ENCODE measurements at places on chromosomes 12 and 14.

GRCh38 chr14:105124823-105125222, 43.8 kb downstream of the JAG2 start:
- DNase-seq = no peak

DNA sequence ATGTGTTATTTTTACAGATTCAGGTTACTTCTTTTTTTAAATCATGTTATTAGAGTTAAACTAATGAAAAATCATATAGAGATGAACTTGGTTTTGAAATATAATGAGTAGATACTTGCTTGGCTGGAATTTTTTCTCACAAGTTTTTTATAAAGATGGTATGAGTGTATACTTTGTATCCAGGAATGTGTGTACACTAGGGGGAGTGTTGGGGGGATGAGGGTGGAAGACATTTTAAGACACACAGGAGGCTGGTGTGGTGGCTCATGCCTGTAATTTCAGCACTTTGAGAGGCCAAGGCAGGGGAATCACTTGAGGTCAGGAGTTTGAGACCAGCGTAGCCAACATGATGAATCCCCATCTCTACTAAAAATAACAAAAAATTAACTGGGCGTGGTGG, 23.2 kb downstream of the PPM1A start:
- DNase-seq = no peak

- DNase-seq = no peak
Measured at GRCh38 chr12:80154261-80154660, 54.9 kb downstream of the OTOGL start.

- DNase-seq = no peak
Measured at GRCh38 chr14:69749956-69750355, 17.0 kb upstream of the SRSF5 start.

DNA sequence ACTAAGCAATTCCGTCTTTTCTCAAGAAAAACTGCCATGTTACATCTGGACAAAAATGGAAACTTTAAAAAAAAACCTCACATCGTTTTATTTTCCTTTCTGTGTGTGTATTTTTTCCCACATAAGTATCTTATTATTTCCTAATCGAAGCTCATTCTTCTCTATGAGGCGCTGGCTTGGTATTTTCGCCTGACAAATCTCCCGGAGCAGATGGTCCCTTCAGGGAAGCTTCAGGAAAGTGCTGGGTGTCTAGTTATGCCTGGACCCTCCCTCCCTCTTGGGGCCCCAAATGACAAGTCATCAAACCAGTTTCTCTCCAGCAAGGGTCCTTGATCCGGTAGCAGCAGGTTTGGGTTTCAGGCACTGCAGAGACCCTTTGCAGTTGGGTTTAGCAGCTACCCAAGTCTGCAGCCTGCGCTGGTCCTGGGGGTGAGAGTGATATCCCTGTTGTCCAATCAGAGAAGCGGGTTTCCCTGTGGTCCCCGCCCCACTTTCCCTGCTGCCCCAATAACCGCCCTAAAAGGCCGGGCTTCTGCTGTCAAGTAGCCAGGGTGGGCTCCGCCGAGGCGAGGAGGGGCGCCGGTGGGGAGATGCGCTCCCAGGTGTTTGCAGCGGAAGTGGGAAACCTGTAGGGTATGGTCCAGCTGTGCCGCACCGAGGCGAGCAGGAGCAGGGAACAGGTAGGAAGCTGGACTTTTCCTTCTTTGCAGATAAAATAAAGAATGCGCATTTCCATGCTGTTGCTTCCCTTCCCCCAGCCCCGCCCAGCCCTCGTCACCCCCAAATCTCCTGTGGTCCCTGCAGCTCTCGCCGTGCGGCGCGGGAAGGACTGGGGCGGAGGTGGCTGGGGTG, at the start of gene CNTN1:
Gene CNTN1, plus strand, starts transcription at position 527 of the 852 bp plus-strand sequence.
- no peak for DNase-seq

- DNase-seq = no peak
Measured at GRCh38 chr12:18183141-18183540, 78.2 kb upstream of the PIK3C2G start.

DNA sequence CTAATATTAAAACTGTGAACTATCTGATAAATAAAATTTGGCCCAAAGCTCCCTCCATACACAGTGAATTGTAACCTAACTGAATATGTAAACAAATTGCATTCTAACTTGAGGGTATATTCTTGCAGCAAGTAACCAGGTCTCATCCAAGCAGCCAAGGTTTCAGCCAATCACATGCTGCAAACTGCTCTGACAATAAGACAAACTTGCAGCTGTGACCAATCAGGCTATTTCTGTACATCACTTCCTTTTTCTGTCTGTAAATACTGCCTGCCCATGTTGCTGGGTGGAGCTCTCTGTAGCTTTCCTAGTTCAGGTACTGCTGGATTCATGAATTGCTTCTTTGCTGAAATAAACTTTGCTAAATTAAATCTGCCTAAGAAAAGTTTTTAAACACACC, 499.0 kb downstream of the GALC start:
- DNase-seq = no peak

- no peak for DNase-seq
Measured at GRCh38 chr14:102424923-102425322, 62.2 kb downstream of the TECPR2 start.

- DNase-seq = no peak
Measured at GRCh38 chr12:46579474-46579873, 206.9 kb upstream of the SLC38A2 start.

DNA sequence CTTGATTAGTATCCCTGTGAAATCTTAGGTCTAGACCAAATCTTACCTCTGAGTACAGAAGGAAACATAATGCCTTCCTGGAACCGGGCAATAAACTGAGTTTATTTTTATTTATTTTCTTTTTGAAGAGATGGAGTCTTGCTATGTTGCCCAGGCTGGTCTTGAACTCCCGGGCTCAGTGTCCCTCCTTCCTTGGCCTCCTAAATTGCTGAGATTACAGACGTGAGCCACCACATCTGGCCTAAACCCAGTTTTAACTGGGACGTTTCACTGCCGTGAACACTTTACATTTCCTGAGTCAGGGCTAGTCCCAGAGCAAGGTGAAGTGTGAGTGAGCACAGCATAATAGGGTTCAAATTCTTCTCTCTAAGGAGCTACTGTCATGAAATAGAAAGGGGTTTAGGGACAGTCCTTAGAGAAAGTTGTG, 671 bp downstream of the GUCY2C start:
- no peak for DNase-seq

GRCh38 chr14:61588419-61588901, 106.9 kb upstream of the HIF1A start:
- no peak for DNase-seq

DNA sequence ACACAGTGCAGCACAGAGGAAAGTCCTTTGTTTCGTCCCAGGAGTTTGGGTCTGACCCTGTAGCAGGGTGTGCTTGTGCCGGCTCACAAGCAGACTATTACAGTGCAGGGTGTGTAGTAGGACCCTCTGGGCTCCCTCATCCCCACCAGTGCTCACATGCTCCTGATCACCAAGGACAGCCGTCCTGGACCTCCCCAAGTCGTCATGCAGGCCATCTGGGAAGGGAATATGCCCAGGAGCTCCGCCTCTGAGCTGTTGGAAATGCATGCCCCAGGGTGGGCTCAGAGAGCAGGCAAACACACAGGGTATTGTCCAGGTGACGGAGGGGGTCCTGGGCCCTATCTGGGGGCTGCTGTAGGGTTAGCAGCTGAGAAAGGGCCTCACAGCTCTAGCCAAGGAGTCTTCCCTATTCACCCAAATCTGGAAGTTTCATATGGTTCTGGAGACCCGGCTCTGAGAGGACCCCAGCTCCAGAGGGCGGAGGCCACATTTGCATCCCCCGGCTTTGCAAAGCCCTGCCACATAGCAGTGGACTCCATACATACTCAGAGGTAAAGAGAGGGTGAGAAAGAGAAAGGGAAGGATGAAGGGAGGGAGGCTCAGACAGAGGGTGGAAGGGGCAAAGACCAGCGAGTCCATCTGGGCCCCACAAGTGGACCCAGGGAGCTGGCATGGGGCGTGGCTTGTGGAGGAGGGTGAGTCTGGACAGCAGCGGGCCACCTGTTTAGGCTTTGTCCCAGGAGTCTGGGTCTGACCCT, 53.5 kb upstream of the PPP2R5C start:
- no peak for DNase-seq

- peak; percentile 31 for DNase-seq
Measured at GRCh38 chr12:61870658-61871484, 389.3 kb upstream of the USP15 start.

- peak; percentile 51 for DNase-seq
Measured at GRCh38 chr12:6792522-6793201, 3.3 kb downstream of the CD4 start.

- no peak for DNase-seq
Measured at GRCh38 chr12:111745211-111745610, 21.5 kb upstream of the ALDH2 start.

DNA sequence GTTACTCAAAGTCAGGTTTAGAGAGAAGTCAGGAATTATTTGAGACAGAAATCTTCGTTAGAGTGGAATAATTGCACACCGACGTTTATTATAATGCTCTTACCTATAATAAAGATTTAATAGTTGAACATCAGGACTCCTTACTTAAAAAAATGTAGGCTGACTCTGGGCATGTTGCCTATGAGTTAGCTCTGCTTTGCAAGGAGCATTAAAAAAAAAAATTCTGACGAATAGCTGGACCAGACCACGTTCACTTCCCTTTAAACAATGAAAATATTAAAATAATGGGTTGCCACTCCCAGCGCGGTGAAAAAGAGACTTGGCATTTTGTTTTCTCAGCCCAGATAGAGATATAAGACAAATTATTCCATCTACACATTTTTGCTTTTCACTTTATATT, 574 bp upstream of the FANCM start:
- no peak for DNase-seq

GRCh38 chr12:103698752-103699560, 111.9 kb downstream of the STAB2 start:
- DNase-seq = no peak

- DNase-seq = peak; percentile 68
Measured at GRCh38 chr12:89051065-89051677, 301.1 kb downstream of the DUSP6 start.

Measured in CD4-positive, alpha-beta T cell treated with Interleukin-21 for 1 hour (primary cell).